ENCODE measurements at places on chromosomes 12 and 14.

GRCh38 chr14:52059649-52060048 lies 9.2 kb downstream of the NID2 start:
- no peak for DNase-seq

DNA sequence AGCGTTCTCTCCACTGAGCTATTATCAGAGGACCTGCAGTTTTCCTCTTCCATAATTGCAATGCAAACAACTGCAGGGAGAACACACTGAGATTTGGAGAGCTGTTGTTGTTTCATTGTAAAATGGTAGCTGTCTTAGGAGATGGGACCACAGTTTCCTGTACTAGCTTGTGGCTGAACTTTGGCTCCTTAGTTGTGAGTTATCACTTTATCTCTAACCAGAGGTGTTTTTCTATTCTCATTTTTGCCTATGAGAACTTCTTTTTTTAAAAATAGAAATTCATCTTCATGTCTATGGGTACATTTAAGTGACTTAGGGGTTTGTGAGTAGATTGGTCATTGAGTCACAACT lies 216.5 kb downstream of the SLC38A4 start:
- no peak for DNase-seq

GRCh38 chr12:112750971-112751370 lies 40.6 kb upstream of the RPH3A start:
- no peak for DNase-seq

- peak; percentile 93 for DNase-seq
Observed at GRCh38 chr12:132153501-132154340, 9.5 kb downstream of the NOC4L start.

GRCh38 chr12:22900401-22900800 lies 275.4 kb downstream of the ETNK1 start:
- DNase-seq = no peak

DNA sequence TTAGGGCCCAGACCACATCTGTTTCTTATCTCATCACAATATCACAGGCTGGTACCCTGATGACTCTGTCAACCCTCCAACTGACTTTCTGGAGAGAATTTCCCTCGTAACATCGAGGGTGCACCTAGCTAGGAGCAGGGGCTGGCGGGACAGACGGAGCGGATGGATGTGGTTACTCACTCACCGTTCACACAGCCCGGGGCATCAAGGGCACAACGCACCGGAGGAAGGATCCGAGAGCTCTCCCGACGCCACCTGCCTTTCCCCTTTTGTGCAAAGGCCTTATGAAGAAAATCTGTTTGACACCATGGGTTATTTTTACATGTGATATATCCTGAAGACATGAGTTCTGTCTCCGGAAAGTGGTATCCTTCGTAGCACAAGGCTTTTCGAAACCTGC lies 31.4 kb downstream of the SLC15A4 start:
- DNase-seq = no peak

DNA sequence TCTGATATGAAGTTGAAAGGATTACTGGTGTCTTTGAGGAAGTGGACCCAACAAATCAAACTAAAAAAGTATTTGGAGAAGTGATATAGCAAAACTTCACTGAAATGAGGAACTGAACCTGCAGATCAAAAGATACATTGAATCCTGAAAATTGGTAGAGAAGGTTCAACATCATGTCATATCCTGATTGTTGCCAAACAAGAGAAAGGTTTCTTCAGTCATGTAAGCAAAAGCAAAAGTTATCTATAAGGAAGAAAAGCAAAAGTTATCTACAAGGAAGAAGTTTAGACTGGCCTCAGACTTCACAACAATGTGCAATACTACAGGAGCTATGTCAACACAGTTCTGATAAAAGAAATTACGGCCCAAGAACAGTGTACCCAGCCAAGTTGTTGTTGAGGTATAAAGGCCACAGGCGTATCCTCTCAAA lies 142.7 kb downstream of the RAD51B start:
- no peak for DNase-seq

- no peak for DNase-seq
Observed at GRCh38 chr12:24045816-24046257, 96.4 kb upstream of the SOX5 start.

DNA sequence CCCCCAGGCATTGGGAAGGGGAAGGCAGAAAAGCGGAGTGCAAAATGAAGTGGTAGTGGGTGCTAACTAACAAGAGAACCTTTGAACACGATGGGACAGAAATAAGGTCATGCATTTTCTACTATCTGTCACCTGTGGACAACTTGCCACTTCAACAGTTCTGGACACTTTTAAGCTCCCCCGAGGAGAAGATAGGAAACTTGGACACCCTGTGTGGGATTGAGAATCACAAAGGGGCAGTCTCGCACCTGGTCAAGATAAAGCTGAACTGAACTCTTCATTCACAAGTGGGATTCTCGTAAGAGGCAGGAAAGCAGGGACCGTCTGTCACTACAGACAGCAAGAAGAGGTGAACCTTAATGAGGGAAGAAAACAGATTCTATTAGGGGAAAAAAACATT lies 51.6 kb downstream of the EIF2S3B start:
- no peak for DNase-seq

DNA sequence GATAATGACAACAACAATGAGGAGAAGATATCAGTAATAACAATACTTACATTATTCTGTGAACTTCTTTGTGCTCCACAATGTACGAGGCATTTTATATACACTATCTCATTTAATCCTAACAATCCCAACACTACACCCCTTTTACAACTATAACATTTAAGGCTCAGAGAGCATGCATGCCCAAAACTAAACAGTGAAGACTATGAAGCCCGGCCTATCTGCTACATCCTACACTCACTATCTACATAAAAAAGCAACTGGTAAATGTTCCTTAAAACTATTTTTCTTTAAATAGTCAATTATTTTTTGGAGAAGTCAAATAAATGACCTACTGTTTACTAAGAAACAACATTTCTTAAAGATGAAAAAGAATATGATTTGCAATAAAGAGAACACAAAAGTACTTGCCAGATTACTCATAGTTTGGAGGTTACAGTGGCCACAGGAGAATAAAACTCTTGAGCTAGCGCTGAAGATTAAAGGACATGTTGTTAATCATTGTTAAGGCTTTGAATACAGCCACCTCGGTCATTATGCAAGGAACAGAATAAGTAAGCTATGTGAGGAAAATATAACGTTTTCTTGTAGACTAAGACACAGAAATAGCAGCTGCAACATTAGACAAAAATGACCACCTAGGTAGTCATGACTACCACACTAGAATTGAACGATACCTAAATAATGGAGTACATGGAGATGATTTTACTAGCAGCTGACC lies 56.7 kb downstream of the EPS8 start:
- no peak for DNase-seq

DNA sequence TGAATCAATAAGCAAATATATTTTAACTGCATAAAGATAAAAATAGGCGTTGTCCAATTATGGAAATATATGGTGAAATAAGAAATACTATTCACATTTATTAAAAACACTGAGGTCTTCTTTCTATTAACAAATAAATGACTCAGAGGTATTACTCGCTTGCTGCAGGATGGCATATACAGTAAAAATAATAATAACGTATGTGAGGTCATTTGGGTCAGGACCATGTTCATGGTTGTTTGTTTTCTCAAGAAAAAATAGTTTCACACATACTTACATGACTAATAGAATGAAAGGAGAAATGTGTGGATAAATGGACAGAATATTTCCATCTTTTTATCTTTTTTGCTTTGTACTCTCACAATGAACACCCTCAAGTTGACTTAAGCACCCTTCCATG lies 46.5 kb upstream of the RTL1 start:
- no peak for DNase-seq

GRCh38 chr14:47040550-47040949 lies 389.0 kb upstream of the RPL10L start:
- DNase-seq = peak; percentile 50

- no peak for DNase-seq
Observed at GRCh38 chr12:108727868-108728735, 3.2 kb downstream of the CORO1C start.

- no peak for DNase-seq
Observed at GRCh38 chr12:12954878-12955625, 3.1 kb upstream of the GPRC5D start.

DNA sequence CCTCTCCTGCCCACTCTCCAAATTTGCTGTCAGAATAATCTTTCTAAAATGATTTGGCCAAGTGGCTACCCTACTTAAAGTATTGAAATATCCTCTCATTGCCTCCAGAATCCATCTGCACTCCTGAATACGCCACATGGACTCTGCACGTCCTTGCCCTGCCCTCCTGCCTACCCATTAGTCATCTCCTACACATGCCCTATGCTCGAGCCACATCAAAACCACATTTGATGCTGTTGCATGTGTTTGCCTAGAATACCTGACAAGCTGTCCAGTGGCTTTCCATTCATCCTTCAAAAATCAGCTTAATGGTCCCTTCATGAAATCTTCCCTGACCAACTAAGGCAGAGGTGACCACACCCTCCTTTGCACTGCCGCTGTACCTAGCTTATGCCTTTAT lies 17.0 kb downstream of the VCPKMT start:
- DNase-seq = no peak

DNA sequence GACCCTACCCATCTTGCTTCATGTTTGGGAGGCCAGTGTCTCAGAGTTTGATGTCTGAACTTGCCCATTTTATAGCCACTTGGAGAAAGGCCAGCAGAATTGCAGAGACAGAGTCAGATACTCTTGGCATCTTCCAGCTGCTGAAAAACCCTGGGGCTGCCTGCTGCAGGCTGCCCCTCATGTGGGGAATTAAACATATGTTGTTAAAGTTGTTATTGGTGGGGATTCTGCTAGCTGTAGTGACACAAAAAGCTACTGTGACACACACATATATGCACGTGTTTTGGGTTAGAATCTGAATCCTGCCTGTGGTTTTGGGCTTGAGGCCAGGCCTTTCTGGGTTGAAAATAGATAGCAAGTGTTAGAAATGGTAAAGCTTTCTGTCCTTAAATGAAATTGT lies 1288.4 kb downstream of the AACS start:
- DNase-seq = no peak

- no peak for DNase-seq
Observed at GRCh38 chr14:47103771-47104170, 452.2 kb upstream of the RPL10L start.

DNA sequence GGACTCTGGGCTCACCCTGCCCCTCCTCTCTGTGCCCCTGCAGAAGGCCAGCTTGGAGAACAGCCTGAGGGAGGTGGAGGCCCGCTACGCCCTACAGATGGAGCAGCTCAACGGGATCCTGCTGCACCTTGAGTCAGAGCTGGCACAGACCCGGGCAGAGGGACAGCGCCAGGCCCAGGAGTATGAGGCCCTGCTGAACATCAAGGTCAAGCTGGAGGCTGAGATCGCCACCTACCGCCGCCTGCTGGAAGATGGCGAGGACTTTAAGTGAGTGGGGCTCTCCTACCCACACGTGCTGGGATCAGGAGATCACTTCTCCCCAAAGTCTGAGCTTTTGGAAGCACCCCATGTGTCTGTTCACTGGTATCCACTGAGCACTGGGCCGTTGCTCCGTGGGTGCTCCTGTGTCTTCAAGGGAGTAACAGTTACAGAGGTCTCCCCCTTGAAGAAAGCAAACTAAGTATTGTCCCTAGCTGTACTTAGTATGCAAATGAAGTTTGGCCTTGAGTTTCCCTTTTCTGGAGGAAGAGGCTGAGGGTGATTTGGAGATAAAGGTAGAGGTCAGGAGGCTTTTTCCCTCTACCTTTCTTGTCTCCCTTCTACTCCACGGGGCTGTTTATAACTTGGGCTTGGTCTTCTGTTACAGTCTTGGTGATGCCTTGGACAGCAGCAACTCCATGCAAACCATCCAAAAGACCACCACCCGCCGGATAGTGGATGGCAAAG lies 3.3 kb downstream of the KRT18 start:
- no peak for DNase-seq

DNA sequence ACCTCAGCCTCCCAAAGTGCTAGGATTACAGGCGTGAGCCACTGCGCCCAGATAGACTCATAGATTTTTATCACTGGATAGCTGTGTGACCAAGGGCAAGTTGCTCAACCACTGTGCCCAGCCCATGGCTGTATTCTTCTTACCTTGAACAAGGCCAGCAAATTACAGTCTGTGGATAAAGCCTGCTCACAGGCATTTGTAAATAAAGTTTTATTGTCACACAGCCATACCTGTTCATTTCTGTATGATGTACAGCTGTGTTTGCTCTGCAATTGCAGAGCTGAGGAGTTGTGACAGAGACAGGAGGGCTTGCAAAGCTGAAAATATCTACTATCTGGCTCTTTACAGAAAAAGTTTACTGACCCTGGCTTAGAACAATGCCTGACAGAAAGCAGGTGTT lies 35.2 kb upstream of the LHX5 start:
- no peak for DNase-seq

All from neural progenitor cell (in vitro differentiated cells).